Spinal cord (tissue), 10 donors: ENCODE measurements at places on chromosomes 5 and 9. TPM values are rescaled to one million over a fixed set of nuclear protein-coding genes. Genes with fewer than 3 reads are reported as not detected.

DNA sequence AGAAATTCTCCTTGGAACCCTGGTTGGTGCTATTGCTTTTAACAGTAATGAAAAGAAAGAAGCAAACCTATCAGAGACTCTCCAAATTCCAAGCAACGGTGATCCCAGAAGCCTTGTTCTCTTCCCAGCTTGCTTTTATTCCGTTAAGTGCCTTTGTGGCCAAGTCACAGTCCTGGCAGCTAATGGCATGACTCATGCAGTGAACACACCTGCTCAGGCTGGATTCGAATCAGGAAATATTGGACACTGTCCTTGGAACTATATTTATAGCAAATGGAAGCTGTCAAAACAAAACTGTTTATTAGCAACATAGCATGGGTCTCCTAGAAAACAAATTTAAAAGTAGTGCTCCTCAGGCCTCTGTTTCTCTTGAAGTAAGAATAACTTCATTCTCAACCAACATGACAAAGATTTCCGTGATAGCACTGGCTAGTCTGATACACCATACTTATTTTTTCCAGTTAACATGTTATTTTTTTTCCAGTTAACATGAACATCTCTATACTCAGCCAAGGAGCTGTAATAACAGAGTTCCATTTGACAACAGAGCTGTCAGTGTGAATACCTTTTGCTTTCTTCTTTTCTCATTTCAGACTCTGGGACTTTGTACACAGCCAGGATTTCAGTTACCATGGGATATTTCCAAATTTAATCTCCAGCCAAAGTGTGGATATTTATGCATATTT, 502.4 kb downstream of the GADD45G start:
- peak; percentile 80 for DNase-seq

FOXD4 gene
- 1.9 TPM for polyA plus RNA-seq

- DNase-seq: peak; percentile 90
Measured at GRCh38 chr9:72280913-72281500, 84.0 kb downstream of the ZFAND5 start.

- no peak for DNase-seq
Measured at GRCh38 chr5:56676091-56676768, 139.1 kb upstream of the MAP3K1 start.

DNA sequence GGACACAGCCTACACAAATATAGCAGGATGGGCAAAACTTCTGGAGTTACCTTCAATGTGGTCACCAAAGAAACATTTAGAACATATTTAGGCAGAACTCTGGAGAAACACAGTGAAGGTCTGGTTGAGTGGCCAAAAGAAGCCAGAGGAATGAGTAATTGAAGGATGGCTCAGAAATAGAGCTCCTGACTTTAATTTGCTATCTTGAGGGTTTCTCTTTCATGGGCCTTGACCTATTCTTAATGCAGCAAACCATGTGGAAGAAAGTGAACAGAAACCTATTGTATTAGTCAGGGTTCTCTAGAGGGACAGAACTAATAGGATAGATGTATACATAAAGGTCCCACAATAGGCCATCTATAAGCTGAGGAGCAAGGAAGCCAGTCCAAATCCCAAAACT, 650.5 kb downstream of the ACTL7B start:
- DNase-seq: no peak

DNA sequence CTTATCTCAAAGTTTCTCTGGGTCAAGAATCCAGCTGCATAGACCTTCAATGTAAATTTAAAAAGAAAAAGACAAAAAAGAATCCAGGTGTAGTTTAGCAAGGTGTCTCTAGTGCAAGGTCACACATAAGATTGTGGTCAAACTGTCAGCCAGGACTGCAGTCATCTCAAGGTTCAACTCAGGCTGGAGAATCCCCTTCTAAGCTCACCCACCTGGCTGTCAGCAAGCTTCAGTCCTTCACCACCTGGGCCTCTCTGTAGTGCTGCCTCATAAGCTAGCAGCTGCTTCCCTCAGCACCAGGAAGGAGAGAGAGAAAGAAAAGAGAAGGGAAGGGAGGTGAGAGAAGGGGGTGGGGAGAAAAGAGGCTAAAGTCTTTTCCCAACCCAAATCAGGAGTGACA, 146.7 kb downstream of the ACTL7B start:
- no peak for DNase-seq

ENHO gene
- 193 TPM for polyA plus RNA-seq

SYK gene
- polyA plus RNA-seq: 5.6 TPM

DOCK2 gene
- 5.8 TPM for polyA plus RNA-seq

- DNase-seq: no peak
Measured at GRCh38 chr9:106691627-106692026, 171.3 kb upstream of the ZNF462 start.

AGXT2 gene
- not detected for polyA plus RNA-seq

PCSK1 gene
- polyA plus RNA-seq: 9.7 TPM

DNA sequence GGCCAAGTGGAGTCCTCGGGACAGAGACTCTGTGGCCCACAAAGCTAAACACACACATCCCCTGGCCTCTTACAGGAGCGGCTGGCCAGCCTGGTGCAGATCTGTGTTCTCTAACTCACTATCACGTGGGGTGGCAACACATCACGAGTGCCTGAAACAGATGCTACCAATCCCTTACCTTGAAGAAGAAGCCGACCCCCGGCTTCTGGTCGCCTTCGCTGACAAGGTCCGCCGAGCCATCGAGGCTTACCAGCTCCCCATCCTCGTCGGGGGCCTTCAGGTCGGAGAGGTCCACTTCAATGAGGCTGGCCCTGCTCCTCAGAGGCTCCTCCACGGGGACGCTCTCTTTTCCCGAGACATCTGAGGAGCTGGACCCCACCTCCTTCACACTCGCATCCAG, 86.7 kb downstream of the CAMSAP1 start:
- DNase-seq: no peak

GRCh38 chr9:17361378-17361777, 217.5 kb upstream of the SH3GL2 start:
- no peak for DNase-seq

GRCh38 chr9:91289244-91289643, 72.5 kb downstream of the AUH start:
- no peak for DNase-seq

- no peak for DNase-seq
Measured at GRCh38 chr5:154503698-154504039, 25.6 kb upstream of the HAND1 start.

FBP2 gene
- not detected for polyA plus RNA-seq

DNA sequence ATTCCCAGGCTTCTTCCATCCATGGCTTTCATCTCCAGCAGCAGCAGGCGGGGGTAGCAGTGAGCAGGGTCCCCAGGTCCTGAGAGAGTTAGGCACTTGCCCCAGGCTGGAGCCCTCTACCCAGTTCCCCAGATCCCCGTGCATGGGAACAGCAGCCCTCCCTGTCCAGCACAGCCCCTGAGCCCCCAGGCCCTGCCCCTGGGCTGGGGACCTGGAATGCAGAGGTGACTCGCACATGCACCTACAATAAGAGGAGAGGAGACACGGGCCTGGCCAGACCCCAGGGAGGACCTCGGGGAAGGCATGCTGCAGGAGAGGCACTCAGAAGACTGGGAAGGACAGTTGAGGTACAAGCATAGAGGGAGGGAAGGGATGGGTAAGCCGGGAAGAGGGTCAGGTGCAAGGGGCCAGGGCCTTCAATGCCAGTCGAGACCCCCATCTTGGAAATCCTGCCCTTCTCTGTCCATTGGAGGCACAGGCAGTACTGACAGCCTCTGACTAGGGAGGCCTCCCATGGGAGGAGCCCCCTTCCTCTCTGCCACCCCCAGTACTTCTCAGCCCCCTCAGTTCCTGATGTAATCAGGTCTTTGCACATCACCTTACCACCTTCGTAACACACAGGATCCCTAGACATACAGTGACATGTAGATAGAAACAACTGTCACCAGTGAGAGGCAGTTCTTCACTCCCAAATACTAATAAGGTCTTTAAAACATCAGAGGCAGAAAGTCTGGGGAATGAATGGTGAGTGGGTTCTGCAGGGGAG, 135.3 kb upstream of the LMX1B start:
- no peak for DNase-seq

ARL14EPL gene
- not detected for polyA plus RNA-seq

DNA sequence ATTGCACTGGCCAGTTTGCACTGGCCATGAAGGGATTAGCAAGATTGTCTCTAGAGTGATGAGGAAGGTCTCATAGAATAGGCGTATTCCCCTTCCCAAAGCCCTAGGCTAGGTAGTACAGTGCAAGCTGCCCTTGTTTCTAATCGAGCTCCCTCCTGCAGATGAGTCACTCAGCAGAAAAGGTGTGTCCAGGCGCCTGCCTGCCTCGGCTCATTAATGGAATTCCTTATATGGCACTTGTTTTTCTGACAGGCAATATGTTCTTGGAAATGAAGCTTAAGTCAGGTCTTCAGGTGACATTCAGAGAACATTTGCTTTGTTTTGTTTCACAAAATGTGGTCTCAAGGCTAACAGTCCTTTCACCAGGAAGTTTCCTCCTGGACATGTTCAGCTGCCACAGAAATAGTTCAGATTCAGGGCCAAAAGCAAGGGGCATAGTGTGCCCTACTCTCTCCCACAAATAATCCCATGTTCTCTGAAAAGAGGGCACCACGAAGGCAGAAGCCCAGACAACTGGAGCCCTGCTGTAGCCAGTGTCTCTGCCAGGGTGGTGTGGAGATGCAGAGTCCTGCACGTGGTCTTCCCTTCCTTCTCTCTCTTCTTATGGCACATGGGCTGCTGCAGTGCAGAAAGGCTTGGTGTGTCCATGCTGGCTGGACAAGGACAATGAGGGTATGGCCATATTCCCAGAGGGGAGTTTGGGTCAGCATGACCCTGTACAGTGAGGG, 281.1 kb upstream of the MAP3K1 start:
- DNase-seq: no peak

DNA sequence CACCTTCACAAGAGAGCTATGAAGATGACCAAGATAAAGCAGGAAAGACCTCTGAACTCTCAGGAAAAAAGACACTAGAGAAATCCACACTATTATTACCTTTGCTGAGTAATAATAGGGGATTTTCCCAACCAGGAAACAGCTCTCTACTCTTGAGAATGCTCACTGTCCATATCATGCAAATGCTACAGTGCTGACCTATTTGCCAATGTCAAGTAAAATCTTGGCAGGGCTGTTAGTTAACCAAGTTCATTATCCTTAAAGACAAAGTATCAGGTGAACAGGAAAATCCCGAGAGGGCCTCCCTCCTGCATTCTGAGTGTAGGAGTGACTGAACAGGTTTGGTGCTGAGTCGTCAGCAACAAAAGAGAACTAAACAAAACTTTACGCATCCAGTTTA, 306.6 kb downstream of the ACTL7B start:
- DNase-seq: no peak

GRCh38 chr5:178193251-178193809, 6.2 kb upstream of the GMCL2 start:
- no peak for DNase-seq

SLU7 gene
- polyA plus RNA-seq: 45.8 TPM

IFNA2 gene
- not detected for polyA plus RNA-seq

GPX8 gene
- polyA plus RNA-seq: 14.4 TPM

GRCh38 chr5:95832664-95833063, 10.1 kb upstream of the GLRX start:
- DNase-seq: no peak

DNA sequence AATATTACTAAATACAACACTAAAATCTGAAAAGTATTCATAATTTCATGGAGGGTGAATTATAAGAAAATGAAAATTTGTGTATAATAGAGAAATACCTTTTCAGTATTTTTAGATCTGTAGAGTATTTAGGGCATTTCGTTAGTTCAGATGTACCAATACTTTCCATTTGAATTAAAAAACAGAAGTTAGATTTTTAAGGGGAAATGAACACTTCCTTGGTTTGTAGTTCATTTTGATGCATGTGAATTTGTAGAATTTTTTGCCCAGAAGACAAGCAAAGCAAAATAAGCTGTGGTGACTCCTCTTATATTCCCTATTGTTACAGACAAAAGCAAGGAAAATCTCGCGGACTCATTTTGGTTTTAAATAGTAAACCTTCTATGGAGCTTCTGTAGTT, 209.0 kb upstream of the RPS23 start:
- DNase-seq: no peak

DNA sequence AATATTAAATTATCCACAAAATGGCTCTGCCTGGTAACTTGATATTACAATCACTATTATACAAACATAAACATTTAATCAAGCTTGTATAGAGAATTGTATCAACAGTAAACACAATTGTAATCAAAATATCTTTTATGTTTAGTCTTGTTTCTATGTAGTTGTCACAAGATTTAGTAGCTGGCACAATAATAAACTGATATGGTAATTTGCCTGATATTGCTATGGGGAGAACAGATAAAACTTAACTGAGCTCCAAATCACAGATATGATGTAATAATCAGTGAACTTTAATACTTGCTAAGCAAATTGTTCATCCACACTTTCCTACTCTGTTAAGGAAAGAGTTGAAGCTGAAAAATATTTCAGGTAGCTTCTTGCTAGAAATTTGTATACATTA, 189.8 kb downstream of the MPDZ start:
- DNase-seq: no peak

DNA sequence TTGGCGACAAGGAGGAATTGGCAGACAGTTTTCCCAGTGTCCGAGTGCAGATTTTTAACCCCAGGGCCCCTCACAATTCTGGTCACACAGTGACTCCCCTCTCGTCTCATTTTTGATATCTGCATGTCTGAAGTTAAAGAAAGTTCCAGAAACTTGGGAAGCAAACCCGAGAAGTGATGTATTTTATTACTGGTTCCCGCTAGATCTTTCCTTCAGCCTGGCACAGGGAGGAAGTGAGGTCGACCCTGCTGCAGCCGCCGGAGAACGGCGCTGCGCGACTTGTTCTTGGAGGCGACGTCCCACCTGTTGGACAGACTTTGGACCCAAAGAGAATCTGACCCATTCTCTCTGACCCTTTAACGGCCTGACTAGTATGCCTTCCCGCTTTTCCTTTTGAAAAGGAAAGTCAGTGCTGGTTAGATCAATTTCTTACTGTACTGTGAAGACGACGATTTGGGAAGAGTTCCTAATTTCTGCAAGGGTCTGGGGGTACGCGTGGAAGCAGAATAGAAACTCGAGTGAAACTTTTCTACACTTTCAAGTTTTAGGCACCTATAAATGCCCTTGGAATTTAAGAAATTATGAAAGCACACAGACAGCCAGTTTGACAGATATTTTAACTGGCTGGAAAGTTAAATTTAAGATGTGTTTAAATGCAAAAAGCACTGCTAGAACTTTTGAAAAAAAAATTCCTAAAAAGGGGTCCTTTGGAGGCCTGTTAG, 744 bp downstream of the OTULIN start:
- DNase-seq: no peak

DNA sequence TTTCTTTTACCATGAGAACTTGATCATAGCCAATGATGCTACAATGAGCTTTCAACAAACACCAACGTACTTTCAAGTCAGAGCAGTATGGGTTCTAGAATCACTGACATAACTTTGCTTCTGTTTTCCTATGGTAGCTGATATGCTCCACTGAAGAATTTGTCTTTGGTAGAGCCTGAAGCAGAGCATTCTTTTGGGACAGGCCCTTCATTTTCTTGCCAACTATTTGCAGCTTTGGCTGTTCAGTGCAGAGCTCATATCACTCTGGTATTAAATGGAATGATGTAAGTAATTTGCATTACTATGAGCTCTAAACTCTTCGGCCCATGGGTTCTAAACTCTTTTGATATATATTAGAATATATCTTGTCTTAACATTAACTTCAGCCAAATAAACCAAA, 51.8 kb upstream of the APC start:
- peak; percentile 44 for DNase-seq

- DNase-seq: no peak
Measured at GRCh38 chr5:12335938-12336337, 431.7 kb upstream of the CTNND2 start.
